Thoracic aorta (tissue), 2 donors: ENCODE measurements at places on chromosomes 5 and 9. TPM values are rescaled to one million over a fixed set of nuclear protein-coding genes. Genes with fewer than 3 reads are reported as not detected.

- no peak overlapping the region for H3K4me3 ChIP-seq
- H3K27ac ChIP-seq, result no peak overlapping the region
- no peak for DNase-seq
- H3K36me3 ChIP-seq, result no peaks in the 10 kb centered on the region
- no peaks in the 10 kb centered on the region for H3K27me3 ChIP-seq
These were observed 6.8 kb upstream of the CLINT1 start for GRCh38 chr5:157865781-157866180.

DNA sequence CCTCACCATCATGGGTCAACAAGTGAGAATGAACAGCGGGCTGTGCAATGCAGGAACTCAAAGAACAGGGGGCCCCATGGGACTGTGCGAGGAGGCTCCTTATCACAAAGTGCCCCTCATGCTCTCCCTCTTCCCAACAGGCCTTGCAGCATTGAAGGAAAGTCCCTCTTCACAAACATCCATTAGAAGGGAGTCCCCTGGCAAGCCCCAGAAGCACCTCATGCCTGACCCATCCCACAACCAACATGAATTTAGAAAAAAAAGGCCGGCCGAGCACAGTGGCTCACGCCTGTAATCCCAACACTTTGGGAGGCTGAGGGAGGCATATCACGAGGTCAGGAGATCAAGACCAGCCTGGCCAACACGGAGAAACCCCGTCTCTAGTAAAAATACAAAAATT is 122.6 kb upstream of the FSTL4 start:
- peaks cover 11% of the 10 kb centered on the region for H3K4me1 ChIP-seq
- H3K36me3 ChIP-seq, result no peaks in the 10 kb centered on the region
- H3K4me3 ChIP-seq, result no peak overlapping the region
- H3K27ac ChIP-seq, result peak overlapping the region; percentile 77
- no peak for DNase-seq

DNA sequence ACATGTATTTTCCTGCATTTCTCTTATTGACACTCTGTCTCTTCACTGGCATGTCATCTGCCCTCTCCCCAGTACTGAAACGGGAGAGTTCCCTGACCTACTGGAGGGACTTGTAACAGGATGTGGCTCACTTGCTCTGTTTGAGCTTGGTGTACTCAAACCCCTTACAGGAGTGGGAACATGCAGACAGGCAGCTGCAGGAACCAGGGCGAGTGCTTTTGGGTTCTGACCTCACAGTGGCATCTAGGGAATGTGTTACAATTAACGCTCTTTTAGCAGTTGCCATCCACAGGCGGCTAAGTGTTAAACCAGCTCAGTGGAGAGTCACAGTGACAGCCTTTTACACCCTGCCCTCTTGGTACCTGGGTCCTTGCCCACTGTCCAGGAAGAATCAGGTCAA is 300.3 kb upstream of the GRAMD2B start:
- H3K27ac ChIP-seq, result no peak overlapping the region
- no peak overlapping the region for H3K4me3 ChIP-seq
- H3K36me3 ChIP-seq, result no peaks in the 10 kb centered on the region
- H3K4me1 ChIP-seq, result peaks cover 7% of the 10 kb centered on the region
- no peak for DNase-seq

DNA sequence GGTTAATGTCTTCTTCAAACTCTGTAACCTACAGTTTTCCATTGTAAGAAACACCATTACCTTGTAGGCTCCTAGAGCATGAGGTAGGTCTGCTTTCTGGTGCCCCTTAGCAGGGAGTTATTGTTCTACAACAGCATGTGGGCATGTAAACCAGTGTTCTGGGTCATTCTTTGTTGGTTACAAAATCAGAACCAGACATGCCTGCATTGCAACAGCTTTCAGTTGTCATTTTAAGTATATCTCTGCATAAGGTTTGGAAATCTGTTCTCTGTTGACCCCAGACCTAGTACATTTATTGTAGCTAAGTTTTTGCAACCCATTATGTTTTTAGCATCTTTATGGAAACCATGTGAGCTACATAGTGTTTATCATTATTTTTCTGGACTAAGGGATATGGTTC is 10.9 kb downstream of the RGMB start:
- H3K36me3 ChIP-seq, result peaks cover 4% of the 10 kb centered on the region
- no peak for DNase-seq
- H3K4me1 ChIP-seq, result no peaks in the 10 kb centered on the region
- H3K4me3 ChIP-seq, result no peak overlapping the region

DNA sequence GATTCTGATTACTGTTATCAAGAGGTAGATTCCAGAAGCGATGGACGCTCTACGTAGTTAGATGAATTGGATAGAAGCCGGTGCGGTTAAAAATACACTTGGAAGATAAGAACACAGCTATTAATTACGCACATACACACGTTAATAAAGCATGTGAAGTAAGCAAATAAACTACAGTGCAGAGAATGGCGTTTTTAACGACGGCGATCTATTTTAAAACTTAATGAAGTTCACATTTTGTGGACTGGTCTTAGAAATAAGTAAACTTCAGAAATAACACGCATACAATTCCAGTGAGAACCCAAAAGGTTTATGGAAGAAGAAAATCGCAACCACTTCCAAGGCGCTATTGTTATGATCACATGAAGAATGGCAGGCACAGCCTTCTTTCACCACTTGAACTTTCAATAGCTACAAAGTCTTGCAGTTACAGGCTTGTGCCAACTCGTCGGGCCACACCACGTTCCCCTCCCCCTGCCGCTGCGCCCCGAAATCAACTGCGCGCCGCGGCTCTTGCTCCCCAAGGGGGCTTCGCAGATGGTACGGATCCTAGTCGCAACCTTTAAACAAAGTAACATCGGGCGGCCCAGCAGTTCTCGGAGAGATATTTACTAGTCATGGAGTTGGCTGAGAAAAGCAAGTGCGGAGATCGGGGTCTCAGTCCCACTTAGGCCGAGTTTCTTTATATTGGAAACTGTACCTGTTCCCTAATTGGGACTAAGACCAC is 866 bp upstream of the SEMA6A start:
- H3K4me3 ChIP-seq, result peak overlapping the region; percentile 78
- peaks cover 24% of the 10 kb centered on the region for H3K4me1 ChIP-seq
- H3K27me3 ChIP-seq, result no peaks in the 10 kb centered on the region
- no peaks in the 10 kb centered on the region for H3K36me3 ChIP-seq
- DNase-seq, result no peak
- no peak overlapping the region for H3K27ac ChIP-seq

GRCh38 chr5:116583085-116583861 is 8.7 kb upstream of the SEMA6A start:
- no peaks in the 10 kb centered on the region for H3K36me3 ChIP-seq
- H3K4me3 ChIP-seq, result no peak overlapping the region
- no peaks in the 10 kb centered on the region for H3K4me1 ChIP-seq
- H3K27ac ChIP-seq, result no peak overlapping the region
- no peak for DNase-seq
- no peaks in the 10 kb centered on the region for H3K27me3 ChIP-seq

DNA sequence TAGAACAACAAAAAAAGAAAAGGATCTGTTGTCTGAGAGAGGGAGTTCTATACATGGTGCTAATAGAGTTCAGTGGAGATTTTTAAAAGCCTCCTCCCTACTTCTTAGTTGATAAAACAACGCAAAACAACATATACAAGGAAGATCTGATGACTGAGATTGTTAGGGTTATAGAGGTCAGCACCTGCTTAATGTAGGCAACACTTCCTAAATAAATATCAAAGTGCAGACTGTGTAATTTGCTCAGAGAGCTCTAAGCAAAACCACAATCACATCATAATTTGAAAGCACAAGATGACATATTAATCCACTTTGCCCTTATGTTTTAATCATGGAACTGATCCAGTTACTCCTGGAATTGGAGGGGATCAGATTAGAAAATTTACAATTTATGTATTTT is 474.5 kb downstream of the PRR16 start:
- H3K36me3 ChIP-seq, result no peaks in the 10 kb centered on the region
- no peak overlapping the region for H3K4me3 ChIP-seq
- H3K4me1 ChIP-seq, result peaks cover 11% of the 10 kb centered on the region
- no peak overlapping the region for H3K27ac ChIP-seq

The FSTL4 gene
- not detected for total RNA-seq

- H3K27me3 ChIP-seq, result no peaks in the 10 kb centered on the region
- H3K27ac ChIP-seq, result no peak overlapping the region
- no peaks in the 10 kb centered on the region for H3K4me1 ChIP-seq
- H3K4me3 ChIP-seq, result no peak overlapping the region
- H3K36me3 ChIP-seq, result peaks cover 33% of the 10 kb centered on the region
These were observed 76.5 kb downstream of the DAP start for GRCh38 chr5:10684303-10685086.

- no peaks in the 10 kb centered on the region for H3K36me3 ChIP-seq
- peaks cover 3% of the 10 kb centered on the region for H3K4me1 ChIP-seq
- H3K4me3 ChIP-seq, result no peak overlapping the region
These were observed 52.7 kb downstream of the PLK2 start for GRCh38 chr5:58407042-58407719.

DNA sequence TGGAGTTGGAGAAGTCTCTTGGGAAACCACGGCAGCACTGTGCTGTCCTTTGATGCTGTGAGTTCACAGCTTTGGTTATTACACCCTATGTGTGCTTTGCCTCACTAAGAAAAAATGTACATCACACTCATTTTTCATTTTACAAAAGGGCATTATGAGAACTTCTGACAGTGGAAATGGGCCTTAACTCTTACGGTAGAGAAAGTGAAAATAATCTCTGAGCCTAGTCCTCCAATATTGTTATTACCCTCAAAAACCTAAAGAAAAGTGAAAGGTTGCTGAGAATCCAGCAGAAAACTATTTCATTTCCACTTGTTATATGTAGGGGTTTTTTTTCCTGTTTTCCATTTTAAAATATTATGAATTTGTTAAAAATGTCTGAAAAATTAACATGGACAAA is 8.2 kb upstream of the OR13D1 start:
- no peak for DNase-seq
- no peaks in the 10 kb centered on the region for H3K36me3 ChIP-seq
- H3K4me3 ChIP-seq, result no peak overlapping the region
- H3K27me3 ChIP-seq, result no peaks in the 10 kb centered on the region
- H3K27ac ChIP-seq, result no peak overlapping the region
- H3K4me1 ChIP-seq, result no peaks in the 10 kb centered on the region

The CCDC69 gene
- total RNA-seq, result 75.3 TPM

DNA sequence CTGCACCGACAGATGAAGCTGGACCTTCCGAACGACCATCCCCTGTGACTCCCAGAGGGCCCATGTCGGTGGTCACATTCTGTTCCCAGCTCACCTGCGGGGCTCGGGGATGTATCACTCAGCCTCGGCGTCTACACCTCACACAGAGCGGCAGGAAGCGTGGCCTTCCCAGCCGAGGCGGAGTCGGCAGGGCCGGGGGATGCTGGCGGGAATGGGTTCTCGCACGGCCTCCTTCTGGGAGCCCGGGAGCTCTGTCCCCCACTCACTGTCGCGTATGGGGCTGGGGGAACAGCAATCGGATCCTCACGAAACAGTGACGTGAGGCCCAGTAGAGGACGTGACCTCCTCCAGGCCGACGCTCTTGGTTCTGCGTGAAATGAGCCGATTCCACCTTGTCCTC is 20.4 kb downstream of the NACC2 start:
- peaks cover 6% of the 10 kb centered on the region for H3K36me3 ChIP-seq
- no peaks in the 10 kb centered on the region for H3K27me3 ChIP-seq
- DNase-seq, result no peak
- H3K4me1 ChIP-seq, result peaks cover 14% of the 10 kb centered on the region
- no peak overlapping the region for H3K27ac ChIP-seq

DNA sequence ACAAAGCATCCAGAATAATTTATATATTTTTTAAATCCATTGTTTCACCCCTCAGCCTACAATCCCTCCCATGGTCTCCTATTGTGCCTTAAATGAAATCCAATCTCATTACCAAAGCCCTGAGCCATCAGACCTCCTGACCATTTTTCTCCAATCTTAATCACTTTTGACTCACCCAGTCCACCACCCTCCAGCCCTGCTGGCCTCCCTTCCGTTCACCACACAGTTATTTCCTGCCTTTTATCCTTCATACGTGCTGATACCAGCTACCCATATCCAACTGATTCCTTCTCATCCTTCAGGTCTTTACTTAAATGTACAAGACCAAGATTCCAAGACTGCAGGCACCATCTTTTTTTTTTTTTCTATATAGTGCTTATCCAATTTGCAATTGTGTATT is 1026.7 kb upstream of the DMAC1 start:
- no peak overlapping the region for H3K27ac ChIP-seq
- no peak for DNase-seq
- H3K4me3 ChIP-seq, result no peak overlapping the region

- H3K27ac ChIP-seq, result no peak overlapping the region
- no peak overlapping the region for H3K4me3 ChIP-seq
- H3K27me3 ChIP-seq, result no peaks in the 10 kb centered on the region
- DNase-seq, result no peak
- H3K36me3 ChIP-seq, result no peaks in the 10 kb centered on the region
These were observed 187.1 kb upstream of the IER5L start for GRCh38 chr9:129365196-129365595.

DNA sequence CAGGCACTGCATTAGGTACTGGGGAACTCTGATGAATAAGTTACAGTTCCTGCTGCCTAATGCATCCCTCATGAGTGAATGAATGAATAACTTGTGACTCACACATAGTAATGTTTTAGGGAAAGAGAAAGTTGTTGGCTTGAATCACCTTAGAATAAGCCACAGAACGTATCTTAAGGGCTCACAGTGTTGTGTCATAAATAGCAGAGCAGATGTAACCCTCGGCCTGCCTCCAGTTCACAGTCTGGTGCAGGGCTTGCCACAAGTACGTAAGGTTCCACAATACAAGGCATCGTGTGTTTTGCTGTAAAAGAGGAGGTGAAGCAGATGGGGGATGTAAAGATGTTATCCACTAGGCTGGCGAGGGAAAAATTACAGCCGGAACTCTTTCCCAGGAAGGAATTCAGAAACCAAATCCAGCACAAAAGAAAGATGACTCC is 218.7 kb downstream of the TRPM3 start:
- peak overlapping the region; percentile 64 for H3K4me3 ChIP-seq
- no peaks in the 10 kb centered on the region for H3K36me3 ChIP-seq
- H3K4me1 ChIP-seq, result no peaks in the 10 kb centered on the region

DNA sequence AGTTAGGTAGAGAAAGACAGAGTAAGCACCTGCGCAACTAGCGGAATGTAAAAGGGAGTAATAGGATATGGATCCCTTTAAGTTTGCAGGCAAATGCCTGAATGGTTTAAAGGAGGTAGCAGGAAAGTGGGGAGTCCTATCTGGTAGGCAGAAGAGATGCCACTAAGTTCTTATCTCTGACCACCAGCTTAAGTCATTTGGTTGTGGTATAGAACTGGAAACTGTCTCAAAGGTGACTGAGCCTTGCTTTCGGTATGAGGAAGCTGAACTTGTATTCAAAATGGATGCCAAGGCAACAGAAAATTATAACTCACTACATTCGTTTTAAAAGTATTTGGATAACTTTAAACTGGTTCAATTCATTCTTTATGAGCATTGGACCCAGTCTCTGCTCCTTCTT is 475.6 kb downstream of the DMRTA1 start:
- H3K4me1 ChIP-seq, result no peaks in the 10 kb centered on the region
- DNase-seq, result no peak
- no peaks in the 10 kb centered on the region for H3K36me3 ChIP-seq
- H3K27ac ChIP-seq, result no peak overlapping the region
- no peaks in the 10 kb centered on the region for H3K27me3 ChIP-seq

The KIF4B gene
- total RNA-seq, result not detected

GRCh38 chr5:1494780-1495524 is 28.8 kb downstream of the LPCAT1 start:
- no peak for DNase-seq
- H3K4me1 ChIP-seq, result no peaks in the 10 kb centered on the region
- H3K36me3 ChIP-seq, result peaks cover 6% of the 10 kb centered on the region
- H3K4me3 ChIP-seq, result no peak overlapping the region
- H3K27me3 ChIP-seq, result no peaks in the 10 kb centered on the region

- no peak overlapping the region for H3K4me3 ChIP-seq
- peaks cover 4% of the 10 kb centered on the region for H3K4me1 ChIP-seq
- H3K27me3 ChIP-seq, result no peaks in the 10 kb centered on the region
- no peaks in the 10 kb centered on the region for H3K36me3 ChIP-seq
These were observed 25.1 kb upstream of the CD180 start for GRCh38 chr5:67221487-67222242.

The HTR4 gene
- total RNA-seq, result 3.9 TPM

The CCDC192 gene
- total RNA-seq, result not detected

The HMMR gene
- not detected for total RNA-seq
